ENCODE measurements at places on chromosomes 3 and 15.

GRCh38 chr15:98673133-98673532 is 24.8 kb downstream of the IGF1R start:
- H3K36me3 ChIP-seq = no peaks in the 10 kb centered on the region
- H3K27me3 ChIP-seq = no peaks in the 10 kb centered on the region
- H3K27ac ChIP-seq = no peak overlapping the region
- H3K4me1 ChIP-seq = peaks cover 28% of the 10 kb centered on the region
- DNase-seq = no peak

- no peaks in the 10 kb centered on the region for H3K27me3 ChIP-seq
- no peak overlapping the region for H3K4me3 ChIP-seq
- H3K4me1 ChIP-seq = no peaks in the 10 kb centered on the region
These were observed 8.7 kb downstream of the DAZL start for GRCh38 chr3:16596352-16597032.

- H3K4me1 ChIP-seq = no peaks in the 10 kb centered on the region
- peaks cover 7% of the 10 kb centered on the region for H3K36me3 ChIP-seq
- H3K27ac ChIP-seq = no peak overlapping the region
- H3K27me3 ChIP-seq = no peaks in the 10 kb centered on the region
- H3K4me3 ChIP-seq = no peak overlapping the region
These were observed 450.7 kb downstream of the LPP start for GRCh38 chr3:188604651-188605050.

DNA sequence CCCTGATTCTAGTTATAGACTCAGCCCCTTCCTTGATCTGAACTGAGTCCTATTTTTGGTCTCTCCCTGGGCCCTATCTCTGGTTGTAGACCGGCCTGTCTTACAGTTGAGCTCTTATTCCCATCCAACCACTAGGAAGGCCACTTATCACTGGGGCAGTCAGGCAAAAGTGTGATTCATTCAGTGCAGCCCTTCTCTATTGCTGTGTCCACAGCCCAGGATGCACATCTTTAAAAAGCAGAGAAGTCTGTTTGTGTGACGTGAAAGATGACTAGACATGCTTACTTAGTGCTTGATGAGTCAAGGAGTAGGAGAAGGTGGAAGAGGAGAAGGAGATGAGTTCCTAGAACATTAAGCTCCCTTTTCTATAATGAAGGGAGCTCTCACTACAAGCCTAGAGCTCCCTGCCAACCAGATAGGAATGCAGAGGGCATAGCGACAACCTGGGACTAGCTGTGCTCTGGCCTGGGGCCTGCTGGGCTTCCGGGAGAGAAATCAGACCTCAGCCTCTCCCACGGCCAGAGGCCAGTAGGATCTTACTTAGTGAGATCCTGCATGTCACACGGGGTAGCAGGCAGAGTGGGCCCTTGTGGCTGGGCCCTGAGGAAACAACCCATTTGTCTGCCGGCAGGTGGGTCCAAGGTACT is 25.7 kb downstream of the INSYN1 start:
- H3K27ac ChIP-seq = no peak overlapping the region
- DNase-seq = no peak
- H3K36me3 ChIP-seq = no peaks in the 10 kb centered on the region
- no peak overlapping the region for H3K4me3 ChIP-seq
- H3K27me3 ChIP-seq = no peaks in the 10 kb centered on the region

DNA sequence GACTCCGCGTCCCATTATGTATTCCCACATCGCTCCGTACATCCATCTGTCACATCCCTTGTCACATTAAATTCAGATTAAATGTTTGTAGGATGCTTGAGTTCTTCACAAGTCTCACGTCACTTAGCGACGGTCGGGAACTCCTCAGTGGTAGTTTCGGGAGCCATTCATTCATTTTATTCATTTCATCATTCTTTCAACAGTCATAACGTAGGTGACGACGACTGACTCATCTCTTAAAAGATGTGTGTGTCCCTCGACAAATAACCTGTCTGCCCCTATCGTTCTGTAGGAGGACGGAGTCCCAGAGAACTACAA is 272 bp upstream of the SRPRB start:
- H3K4me3 ChIP-seq = no peak overlapping the region
- DNase-seq = no peak
- no peak overlapping the region for H3K27ac ChIP-seq
- H3K36me3 ChIP-seq = peaks cover 4% of the 10 kb centered on the region
- H3K27me3 ChIP-seq = no peaks in the 10 kb centered on the region
- no peaks in the 10 kb centered on the region for H3K4me1 ChIP-seq

DNA sequence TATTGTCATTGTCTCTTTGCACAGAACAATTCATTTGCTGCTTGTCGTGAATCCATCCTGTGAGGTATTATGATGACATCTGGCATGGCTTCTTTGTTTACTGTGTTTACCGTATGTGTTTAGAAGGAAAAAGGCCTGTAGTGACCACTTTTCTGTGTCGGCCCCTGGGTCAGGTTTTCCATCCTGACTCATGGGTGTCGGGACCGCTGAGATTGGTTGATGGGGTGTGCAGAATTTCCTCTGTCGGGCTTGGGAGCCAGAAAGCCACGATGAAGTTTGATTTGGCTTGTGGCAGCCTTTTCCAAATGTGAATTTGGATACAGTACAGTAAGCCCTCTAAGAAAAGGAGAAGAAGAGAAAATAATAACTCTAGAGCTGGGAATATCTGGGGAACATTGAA is 113.5 kb downstream of the FNDC3B start:
- DNase-seq = peak; percentile 39
- H3K4me3 ChIP-seq = no peak overlapping the region
- H3K36me3 ChIP-seq = peaks cover 2% of the 10 kb centered on the region
- peaks cover 23% of the 10 kb centered on the region for H3K4me1 ChIP-seq

DNA sequence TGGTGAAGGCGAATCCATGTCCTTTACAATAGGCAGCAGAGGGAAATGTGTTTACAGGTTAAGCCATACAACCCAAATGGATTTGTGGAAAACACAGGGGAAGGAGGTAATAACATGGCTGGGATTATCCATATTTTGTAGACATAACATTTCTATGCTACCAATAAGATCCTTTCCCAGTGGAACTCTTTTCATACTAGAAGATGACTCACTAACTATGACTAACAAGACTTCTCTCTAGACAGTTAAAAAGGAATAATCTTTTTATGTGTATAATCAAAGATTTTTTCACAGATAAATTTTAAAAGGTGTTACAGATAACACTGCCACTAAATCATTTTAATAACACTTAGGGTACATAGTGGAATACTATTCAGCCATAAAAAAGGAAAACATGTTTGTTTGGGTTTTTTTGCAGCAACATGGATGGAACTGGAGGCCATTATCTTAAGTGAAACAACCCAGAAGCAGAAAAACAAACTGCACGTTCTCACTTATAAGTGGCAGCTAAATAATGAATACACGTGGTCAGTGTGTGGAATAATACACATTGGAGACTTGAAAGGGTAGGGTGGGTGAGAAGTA is 39.6 kb downstream of the VPS13C start:
- no peak for DNase-seq
- H3K4me1 ChIP-seq = no peaks in the 10 kb centered on the region
- no peaks in the 10 kb centered on the region for H3K27me3 ChIP-seq
- no peak overlapping the region for H3K4me3 ChIP-seq
- no peak overlapping the region for H3K27ac ChIP-seq
- no peaks in the 10 kb centered on the region for H3K36me3 ChIP-seq

GRCh38 chr15:25708391-25708790 is 154.7 kb downstream of the ATP10A start:
- DNase-seq = no peak
- no peak overlapping the region for H3K27ac ChIP-seq
- no peaks in the 10 kb centered on the region for H3K4me1 ChIP-seq

GRCh38 chr15:67766968-67767367 is 58.3 kb upstream of the SKOR1 start:
- H3K27me3 ChIP-seq = no peaks in the 10 kb centered on the region
- H3K4me3 ChIP-seq = no peak overlapping the region
- H3K4me1 ChIP-seq = no peaks in the 10 kb centered on the region
- H3K36me3 ChIP-seq = no peaks in the 10 kb centered on the region
- DNase-seq = no peak

DNA sequence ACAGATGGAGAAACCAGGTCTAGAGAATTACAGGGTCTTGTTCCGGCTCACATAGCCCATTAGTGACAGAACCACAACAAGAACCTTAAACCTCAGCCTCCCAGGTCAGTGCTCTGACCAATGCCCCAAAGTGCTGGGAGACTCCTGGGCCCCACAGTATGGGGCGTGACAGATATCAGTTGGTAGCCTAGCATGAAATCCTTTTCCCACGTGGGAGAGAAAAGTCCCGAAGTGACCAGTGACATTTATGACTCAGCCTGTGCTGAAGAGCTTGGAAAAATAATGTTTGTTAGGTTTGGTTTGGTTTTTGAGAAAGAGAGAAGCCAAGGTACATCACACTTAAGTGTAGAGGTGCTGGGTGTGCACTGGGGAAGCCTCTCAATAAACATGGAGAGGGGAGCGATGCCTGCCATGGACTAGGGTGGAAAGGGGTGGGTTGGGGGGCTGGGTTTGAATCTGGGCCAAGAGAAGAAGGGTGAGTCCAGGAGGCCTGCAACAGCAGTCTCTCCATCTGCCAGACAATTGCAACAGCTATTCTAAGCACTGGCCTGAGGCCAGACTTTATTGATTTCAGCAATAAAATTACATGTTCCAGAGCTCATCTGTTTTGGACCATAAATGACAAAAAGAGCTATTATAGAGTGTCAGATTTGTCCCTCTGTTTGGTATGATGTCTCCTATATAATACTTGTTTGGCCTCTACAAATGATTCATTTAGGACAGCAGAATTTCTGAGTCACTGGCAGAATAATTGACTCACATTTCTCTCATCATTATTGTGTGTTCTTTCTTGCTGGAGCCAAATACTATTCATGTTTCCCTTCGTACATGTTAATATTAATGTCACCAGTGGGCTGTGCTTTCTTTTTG is 43.4 kb downstream of the C2CD4A start:
- no peaks in the 10 kb centered on the region for H3K36me3 ChIP-seq
- H3K27ac ChIP-seq = no peak overlapping the region
- peaks cover 17% of the 10 kb centered on the region for H3K4me1 ChIP-seq
- no peak for DNase-seq

DNA sequence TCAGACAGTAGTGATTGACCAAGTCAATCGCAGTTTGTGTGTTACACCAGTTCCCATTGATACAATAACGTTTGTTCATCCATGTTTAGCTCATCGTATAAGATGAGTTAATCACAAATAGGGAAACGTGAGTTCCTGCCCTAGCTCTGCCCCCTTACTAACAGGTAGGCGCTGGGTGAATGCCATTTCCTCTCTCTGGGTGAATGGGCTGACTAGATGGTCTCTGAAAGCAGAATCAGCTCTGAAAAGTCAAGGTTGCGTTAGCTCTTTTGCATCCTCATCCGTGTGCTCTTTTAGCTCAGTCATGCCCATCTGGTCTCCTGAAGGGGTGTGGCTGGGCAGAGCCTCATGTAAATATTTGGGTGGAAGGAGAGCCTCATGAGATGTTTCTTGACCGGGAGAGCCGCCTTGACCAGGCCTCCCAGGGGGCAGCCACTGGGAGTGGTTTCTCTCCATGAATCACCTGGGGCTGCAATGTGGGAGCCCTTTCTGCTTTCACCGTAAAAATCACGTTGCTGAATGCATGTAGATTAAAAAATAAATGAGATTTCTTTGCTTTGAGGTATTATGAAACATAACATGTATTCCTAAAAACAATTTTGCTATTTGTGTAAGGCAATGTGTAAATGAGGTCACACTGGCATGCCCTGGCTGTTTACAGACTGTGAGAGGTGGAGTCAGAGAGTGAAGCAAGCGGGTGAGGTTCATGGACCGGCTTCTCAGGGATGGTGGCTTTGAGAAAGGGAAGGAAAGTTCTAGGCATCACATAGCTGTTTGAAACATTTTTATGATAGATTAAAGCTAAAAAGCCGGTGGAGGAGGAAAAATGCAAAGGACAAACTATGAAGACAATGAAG is 108.4 kb upstream of the RASGRP1 start:
- no peaks in the 10 kb centered on the region for H3K36me3 ChIP-seq
- peaks cover 4% of the 10 kb centered on the region for H3K4me1 ChIP-seq
- H3K27ac ChIP-seq = no peak overlapping the region

- H3K27me3 ChIP-seq = no peaks in the 10 kb centered on the region
- H3K27ac ChIP-seq = no peak overlapping the region
- H3K4me1 ChIP-seq = no peaks in the 10 kb centered on the region
- no peak for DNase-seq
These were observed 91.6 kb downstream of the MBNL1 start for GRCh38 chr3:152360302-152360701.

GRCh38 chr3:138919325-138919724 is 27.6 kb downstream of the FOXL2 start:
- DNase-seq = no peak
- H3K27ac ChIP-seq = no peak overlapping the region
- no peaks in the 10 kb centered on the region for H3K27me3 ChIP-seq
- peaks cover 5% of the 10 kb centered on the region for H3K4me1 ChIP-seq
- H3K36me3 ChIP-seq = no peaks in the 10 kb centered on the region
- no peak overlapping the region for H3K4me3 ChIP-seq

GRCh38 chr3:45802146-45802545 is 5.8 kb upstream of the SLC6A20 start:
- H3K27me3 ChIP-seq = peaks cover 2% of the 10 kb centered on the region
- no peak for DNase-seq
- H3K4me1 ChIP-seq = no peaks in the 10 kb centered on the region
- H3K36me3 ChIP-seq = no peaks in the 10 kb centered on the region

GRCh38 chr15:79290642-79291275 is 8.2 kb downstream of the ANKRD34C start:
- no peak overlapping the region for H3K4me3 ChIP-seq
- H3K27ac ChIP-seq = no peak overlapping the region
- DNase-seq = no peak
- H3K4me1 ChIP-seq = no peaks in the 10 kb centered on the region
- H3K36me3 ChIP-seq = no peaks in the 10 kb centered on the region

DNA sequence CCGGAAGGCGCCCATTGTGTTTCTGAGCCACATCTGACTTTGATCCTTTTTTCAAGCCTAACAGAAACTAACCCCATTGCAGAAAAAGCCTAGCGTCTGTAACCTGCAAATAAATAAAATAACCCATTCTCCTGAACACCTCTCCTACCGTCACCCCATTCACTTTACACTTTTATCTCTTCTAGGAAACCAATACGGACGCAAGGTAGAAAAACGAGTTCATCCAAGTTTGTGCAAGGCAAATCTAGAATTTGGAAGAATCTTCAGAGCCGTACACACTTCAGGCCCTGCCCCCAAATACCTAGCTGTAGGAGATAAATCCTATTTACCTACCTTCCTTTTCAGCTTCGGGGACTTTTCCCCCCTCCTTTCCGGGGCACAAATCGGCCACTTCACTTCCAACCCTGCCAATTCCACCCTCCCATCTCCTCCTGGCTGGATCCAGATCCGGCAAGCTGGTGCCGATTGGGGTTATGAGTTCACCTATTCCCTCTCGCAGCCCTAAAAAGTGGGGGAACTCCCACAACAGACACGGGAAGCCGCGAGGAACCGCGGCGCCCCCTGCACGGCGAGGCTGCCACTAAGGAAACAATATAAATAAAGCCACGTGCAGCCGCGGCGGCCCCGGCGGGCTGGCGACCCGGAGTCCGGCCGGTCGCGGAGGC is 987 bp downstream of the PRTG start:
- no peaks in the 10 kb centered on the region for H3K36me3 ChIP-seq
- peak overlapping the region; percentile 100 for H3K4me3 ChIP-seq
- DNase-seq = no peak
- H3K27ac ChIP-seq = peak overlapping the region; percentile 97
- peaks cover 3% of the 10 kb centered on the region for H3K4me1 ChIP-seq
